Tibial nerve (tissue), 4 donors: ENCODE measurements at places on chromosomes 5 and 9. TPM values are rescaled to one million over a fixed set of nuclear protein-coding genes. Genes with fewer than 3 reads are reported as not detected.

DNA sequence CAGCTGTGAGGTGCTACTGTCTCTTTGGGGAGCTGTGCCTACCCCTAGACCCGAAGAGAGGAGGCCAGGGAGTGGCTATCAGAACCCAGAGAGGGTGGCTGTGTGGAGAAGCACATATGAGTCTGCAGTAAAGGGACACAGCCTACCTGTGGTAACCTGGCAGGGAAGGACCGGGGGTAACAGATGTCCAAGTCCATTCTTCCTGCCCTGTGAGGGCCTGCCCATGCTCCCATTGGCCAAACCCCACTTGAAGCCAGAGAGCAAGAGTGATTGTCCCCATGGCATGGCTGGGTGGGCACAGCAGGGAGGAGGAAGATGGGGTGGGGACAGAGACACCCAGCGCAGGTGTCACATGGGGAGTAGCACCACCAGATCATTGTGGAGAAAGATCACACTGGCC is 39.3 kb downstream of the BOD1 start:
- H3K27me3 ChIP-seq: no peaks in the 10 kb centered on the region
- no peaks in the 10 kb centered on the region for H3K4me1 ChIP-seq
- no peak overlapping the region for H3K27ac ChIP-seq
- no peak overlapping the region for H3K4me3 ChIP-seq
- peaks cover 8% of the 10 kb centered on the region for H3K36me3 ChIP-seq

GRCh38 chr9:78595200-78595945 is 298.4 kb downstream of the PSAT1 start:
- no peak overlapping the region for H3K4me3 ChIP-seq
- H3K36me3 ChIP-seq: no peaks in the 10 kb centered on the region
- H3K4me1 ChIP-seq: no peaks in the 10 kb centered on the region

- no peaks in the 10 kb centered on the region for H3K4me1 ChIP-seq
- H3K27ac ChIP-seq: no peak overlapping the region
- H3K27me3 ChIP-seq: no peaks in the 10 kb centered on the region
These were observed 1901.9 kb upstream of the ACO1 start for GRCh38 chr9:30482499-30482898.

- H3K36me3 ChIP-seq: peaks cover 28% of the 10 kb centered on the region
- peak overlapping the region; percentile 95 for H3K4me3 ChIP-seq
- no peaks in the 10 kb centered on the region for H3K27me3 ChIP-seq
- DNase-seq: no peak
- peak overlapping the region; percentile 91 for H3K27ac ChIP-seq
- H3K4me1 ChIP-seq: peaks cover 25% of the 10 kb centered on the region
These were observed 561 bp downstream of the SEC61B start for GRCh38 chr9:99222416-99223270.

SERF1A gene
- total RNA-seq: 1.6 TPM

ZNF883 gene
- total RNA-seq: 0.98 TPM

DNA sequence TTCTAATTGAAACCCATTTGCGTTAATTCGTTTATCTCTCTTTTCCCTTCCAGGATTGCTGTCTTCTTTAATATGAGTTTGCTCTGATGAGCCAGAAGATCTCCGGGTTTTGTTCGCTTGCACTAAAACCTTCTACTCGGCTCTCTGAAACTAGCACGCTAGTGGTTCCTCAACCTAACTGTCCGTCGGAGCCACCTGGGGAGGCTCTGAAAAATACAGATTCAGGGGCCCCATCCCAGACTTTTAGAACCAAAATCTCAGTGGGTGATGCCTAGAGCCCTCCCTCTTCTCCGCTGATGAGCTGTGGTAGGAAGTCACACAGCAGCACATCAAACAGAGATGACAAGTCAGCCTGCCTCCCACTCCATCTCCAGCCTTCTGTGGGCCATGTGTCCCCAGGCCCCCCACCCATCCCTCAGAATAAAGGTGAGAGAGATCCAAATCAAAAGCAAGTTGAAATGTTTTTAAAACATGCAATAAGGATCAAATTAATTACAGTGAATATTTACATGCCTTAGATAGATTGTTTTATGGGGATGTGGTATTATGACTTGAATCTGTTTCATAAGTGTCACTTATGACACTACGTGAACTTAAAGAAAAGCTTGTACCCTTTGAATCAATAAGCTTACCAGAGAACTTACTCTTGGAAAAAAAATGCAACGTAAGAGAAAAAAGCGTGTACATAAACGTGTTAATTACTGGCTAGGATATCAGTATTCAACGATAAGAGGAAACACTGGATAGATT is 16.4 kb downstream of the FCN2 start:
- H3K27ac ChIP-seq: peak overlapping the region; percentile 81
- no peak for DNase-seq
- no peaks in the 10 kb centered on the region for H3K27me3 ChIP-seq
- H3K36me3 ChIP-seq: no peaks in the 10 kb centered on the region

GRCh38 chr5:83473346-83474160 is 2.0 kb downstream of the VCAN start:
- H3K36me3 ChIP-seq: no peaks in the 10 kb centered on the region
- peak; percentile 95 for DNase-seq
- peak overlapping the region; percentile 75 for H3K27ac ChIP-seq
- H3K4me1 ChIP-seq: no peaks in the 10 kb centered on the region

TNFSF15 gene
- 2.1 TPM for total RNA-seq
